ENCODE measurements at places on chromosomes 5 and 9.

- DNase-seq = no peak
These were observed 244.4 kb upstream of the RAI14 start for GRCh38 chr5:34411470-34412346.

DNA sequence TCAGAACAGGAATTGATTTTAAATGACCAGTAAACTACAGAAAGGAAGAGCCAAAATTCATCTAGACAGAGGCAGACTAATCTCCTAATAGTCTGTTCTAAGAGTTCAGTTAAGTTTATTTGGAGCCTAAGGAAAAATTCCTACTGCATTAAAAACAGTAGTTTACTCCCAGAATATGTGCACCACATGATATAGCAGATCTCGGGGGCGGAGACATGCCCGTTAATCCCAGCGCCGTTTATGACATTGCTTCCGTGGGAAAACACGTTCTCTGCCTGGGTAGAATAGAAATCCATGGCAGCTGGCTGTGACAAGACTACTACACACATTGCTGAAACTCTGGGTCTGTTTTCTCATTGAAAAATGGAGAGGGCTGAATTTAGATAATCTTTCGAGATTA lies 11.4 kb downstream of the HABP4 start:
- DNase-seq = no peak

- DNase-seq = no peak
These were observed 33.6 kb downstream of the ZNF608 start for GRCh38 chr5:124712731-124713305.

DNA sequence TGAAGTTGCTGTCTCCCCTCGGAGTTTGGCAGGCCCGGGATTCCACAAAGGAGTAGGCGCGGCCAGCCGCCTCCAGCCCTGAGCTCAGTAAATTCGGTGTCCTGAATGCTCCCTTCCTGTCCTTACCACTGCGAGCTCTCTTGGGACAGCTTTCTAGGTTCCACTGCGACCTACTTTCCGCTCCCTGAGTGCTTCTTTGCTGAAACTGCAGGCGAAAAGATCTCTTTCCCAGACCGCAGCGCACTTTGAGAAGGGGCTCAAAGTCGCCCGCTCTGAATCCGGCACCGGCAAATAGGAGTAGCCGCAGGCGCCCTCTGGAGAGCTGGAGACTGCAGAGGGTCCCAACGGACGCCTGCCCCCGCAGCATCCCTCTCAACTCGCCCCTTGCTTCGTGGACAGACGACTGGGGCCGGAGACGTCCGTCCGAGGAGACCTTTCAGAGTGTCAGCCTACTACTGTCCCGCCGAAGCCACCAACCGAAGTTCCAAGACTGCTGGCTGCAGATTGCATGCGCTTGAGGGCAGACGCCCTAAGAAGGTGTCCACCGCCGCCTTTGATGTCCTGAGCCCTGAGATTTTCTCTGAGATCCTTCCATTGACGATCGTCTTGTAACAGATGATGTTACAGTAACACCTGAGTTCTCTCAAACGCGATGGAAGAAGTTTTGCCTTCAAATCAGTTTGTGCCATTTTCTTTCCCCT lies 96.0 kb downstream of the ANXA2R start:
- DNase-seq = no peak

DNA sequence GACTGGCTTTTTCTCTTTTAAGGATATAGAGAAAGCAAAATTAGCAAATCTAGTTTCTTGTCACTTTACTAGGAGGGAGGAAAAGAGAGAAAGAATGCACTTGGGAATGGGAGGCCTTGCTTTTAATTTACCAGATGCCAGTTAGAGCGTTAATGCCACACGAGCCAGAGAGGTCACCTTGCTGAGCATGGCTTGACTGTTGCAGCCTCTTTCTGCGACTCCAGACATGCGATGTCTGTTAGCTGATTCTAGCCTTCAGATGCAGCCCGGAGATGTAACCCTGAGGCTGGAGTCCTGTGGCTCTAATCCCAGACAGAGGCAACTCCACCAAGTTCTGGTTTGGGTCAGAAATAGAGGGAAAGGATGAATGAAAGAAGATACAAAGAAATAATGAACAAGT lies 152.5 kb downstream of the TRIO start:
- DNase-seq = no peak

GRCh38 chr9:138078846-138079245 lies 201.3 kb downstream of the CACNA1B start:
- DNase-seq = no peak

Data from NCI-H1417 treated with DMSO at 0.1 percent for 48 hours (cell line).